Immature natural killer cell (primary cell): ENCODE measurements at places on chromosomes 1 and 21.

GRCh38 chr1:230321741-230322420 is 104.3 kb downstream of the PGBD5 start:
- no peak overlapping the region for H3K4me3 ChIP-seq
- no peak for DNase-seq
- H3K27ac ChIP-seq, result no peak overlapping the region
- peaks cover under 1% of the 10 kb centered on the region for H3K27me3 ChIP-seq
- H3K4me1 ChIP-seq, result no peaks in the 10 kb centered on the region

DNA sequence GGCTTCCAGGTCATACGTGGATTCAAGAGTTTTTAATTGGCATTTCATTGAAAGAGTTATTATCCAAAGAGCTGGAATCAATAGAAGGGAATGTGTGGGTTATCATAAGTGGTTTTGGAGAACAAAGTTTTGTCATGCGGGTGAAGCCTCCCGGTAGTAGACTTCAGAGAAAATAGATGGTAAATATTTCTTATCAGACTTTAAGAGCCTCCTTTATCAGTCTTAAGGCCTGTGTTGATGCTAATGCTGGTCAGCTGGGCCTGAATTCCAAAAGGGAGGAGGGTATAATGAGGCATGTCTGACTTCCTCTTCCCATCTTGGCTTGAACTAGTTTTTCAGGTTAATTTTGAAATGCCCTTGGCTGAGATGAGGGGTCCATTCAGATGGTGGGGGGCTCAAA is 89.7 kb downstream of the ITSN1 start:
- no peaks in the 10 kb centered on the region for H3K27me3 ChIP-seq
- H3K4me3 ChIP-seq, result no peak overlapping the region
- H3K4me1 ChIP-seq, result no peaks in the 10 kb centered on the region

GRCh38 chr1:227730630-227731151 is 4.4 kb downstream of the JMJD4 start:
- peaks cover 40% of the 10 kb centered on the region for H3K4me1 ChIP-seq
- no peak overlapping the region for H3K27ac ChIP-seq
- H3K36me3 ChIP-seq, result no peaks in the 10 kb centered on the region
- no peak for DNase-seq
- H3K4me3 ChIP-seq, result peak overlapping the region; percentile 60
- peaks cover 12% of the 10 kb centered on the region for H3K27me3 ChIP-seq

DNA sequence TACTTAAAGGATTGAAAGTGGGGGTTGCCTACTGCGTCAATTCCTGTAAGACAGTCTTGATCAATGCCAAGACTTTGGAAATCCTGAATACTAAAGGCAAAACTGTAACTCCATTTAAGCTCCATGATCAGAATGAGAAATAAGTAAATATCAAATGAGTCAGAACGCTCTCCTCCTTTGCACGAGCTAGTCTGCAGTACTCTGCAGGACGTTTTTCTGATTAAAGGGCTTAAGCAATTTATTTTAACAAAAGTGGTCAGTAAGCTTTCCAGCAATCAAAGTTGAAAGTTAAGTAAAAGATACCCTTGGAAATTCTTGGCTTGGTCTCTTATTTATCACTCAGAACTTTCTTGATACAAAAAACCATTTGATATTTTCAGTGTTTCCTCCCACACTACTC is 35.7 kb upstream of the ARHGAP29 start:
- H3K27ac ChIP-seq, result no peak overlapping the region
- no peak overlapping the region for H3K4me3 ChIP-seq
- no peaks in the 10 kb centered on the region for H3K4me1 ChIP-seq
- DNase-seq, result no peak

DNA sequence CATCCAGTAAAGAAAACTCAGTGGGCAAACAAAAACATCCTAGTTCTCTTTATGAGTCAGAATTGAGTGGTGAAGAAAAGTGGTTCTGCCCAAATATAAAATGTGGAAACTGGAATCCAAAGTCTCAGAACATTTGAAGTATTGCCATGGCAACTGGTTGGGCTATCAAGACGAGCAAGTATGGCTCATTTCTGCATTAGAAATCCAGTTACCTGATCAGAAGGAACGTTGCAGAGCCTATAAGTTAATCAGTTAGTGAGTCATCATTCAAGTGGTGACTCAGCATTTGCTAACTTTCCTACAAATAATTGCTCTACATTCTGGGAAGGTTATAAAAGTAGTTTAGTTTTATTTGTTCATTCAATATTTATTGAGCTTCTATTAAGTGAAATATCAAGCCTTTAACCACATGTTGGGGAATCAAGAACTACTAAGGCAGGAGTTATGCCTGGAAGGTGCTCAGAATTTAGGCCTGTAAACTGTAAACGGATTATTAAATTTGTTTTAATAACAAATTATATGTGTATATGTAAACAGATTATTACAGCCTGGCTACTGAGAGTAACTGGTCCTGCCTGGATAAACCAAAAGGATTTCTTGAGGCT is 104.3 kb downstream of the PAPPA2 start:
- H3K4me3 ChIP-seq, result no peak overlapping the region
- H3K36me3 ChIP-seq, result no peaks in the 10 kb centered on the region
- no peaks in the 10 kb centered on the region for H3K4me1 ChIP-seq
- peaks cover 5% of the 10 kb centered on the region for H3K27me3 ChIP-seq
- no peak overlapping the region for H3K27ac ChIP-seq

DNA sequence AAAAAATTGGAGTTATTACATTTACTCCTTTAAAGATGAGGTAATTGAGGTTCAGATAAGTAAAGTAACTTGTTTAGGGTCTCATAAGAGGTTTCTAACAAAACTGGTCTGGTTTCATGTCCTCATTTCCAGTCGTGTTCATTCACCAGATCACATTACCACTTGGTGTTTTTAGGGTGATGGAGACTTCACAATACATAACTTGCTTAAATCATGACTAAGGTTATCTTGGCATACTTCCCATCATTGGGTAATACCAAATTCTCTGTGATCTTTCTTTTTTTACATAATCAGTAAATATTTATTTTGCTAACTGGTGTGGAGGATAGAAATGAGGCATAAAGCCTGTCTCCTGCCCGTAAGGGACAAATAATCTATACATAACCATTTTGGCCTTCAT is 31.6 kb upstream of the RPTN start:
- DNase-seq, result no peak
- H3K27ac ChIP-seq, result no peak overlapping the region
- no peaks in the 10 kb centered on the region for H3K27me3 ChIP-seq

DNA sequence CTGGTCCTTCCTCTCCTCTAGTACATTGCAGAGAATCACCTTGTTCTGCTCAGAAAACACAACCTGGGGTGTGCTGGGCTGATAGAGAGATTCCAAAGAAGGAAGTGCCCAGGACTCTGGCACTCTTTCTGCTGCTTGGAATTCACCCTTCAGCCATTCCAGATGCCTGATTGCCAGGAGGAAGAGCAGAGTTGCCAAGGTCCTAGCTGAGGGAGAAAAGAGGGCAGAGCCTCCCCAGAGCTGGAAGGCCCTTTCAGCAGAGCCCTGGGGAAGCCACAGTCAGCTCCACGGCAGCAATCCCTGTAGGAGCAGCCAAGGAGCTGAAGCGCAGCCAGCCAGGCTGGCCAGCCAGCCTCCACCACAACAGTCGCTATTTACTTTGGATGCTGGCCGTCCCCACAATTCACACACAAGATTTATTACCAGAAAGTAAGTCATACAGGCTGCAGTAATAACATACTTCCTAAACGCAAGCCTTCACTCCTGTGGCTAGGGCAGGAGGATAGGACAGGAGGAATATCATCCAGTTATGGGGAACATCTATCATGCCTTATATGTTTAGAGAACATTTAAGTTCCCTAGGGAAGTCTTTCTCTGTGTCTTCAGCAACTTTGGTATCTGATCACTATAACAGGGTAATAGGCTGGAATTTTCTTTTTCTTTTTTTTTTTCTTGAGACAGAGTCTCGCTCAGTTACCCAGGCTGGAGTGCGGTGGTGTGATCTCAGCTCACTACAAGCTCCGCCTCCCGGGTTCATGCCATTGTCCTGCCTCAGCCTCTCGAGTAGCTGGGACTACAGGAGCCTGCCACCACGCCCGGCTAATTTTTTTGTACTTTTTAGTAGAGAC is 36.6 kb upstream of the SLC44A3 start:
- no peak overlapping the region for H3K27ac ChIP-seq
- H3K4me3 ChIP-seq, result no peak overlapping the region
- DNase-seq, result no peak
- no peaks in the 10 kb centered on the region for H3K4me1 ChIP-seq
- peaks cover 7% of the 10 kb centered on the region for H3K27me3 ChIP-seq
- H3K36me3 ChIP-seq, result no peaks in the 10 kb centered on the region

DNA sequence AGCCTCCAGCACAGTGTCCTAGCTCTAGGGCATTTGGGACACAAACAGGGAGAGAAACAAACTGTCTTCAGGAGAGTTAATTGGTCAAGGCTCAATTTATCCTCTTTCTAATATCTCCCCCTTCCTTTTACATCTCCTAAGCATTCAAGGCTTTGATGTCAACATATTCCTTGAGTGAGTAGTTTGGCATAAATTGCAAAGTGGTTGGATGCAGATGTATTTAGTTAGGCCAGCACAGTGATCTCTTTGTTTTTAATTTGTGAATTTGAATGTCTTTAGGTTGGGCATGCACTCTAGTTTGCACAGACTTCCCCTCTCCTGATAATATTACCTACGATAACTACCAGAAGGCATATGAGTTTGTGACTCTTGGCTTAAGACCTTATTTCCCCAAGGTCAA is 12.5 kb upstream of the OLFML2B start:
- H3K27me3 ChIP-seq, result peaks cover 9% of the 10 kb centered on the region
- no peak overlapping the region for H3K4me3 ChIP-seq
- DNase-seq, result no peak
- H3K4me1 ChIP-seq, result no peaks in the 10 kb centered on the region
- H3K27ac ChIP-seq, result no peak overlapping the region

DNA sequence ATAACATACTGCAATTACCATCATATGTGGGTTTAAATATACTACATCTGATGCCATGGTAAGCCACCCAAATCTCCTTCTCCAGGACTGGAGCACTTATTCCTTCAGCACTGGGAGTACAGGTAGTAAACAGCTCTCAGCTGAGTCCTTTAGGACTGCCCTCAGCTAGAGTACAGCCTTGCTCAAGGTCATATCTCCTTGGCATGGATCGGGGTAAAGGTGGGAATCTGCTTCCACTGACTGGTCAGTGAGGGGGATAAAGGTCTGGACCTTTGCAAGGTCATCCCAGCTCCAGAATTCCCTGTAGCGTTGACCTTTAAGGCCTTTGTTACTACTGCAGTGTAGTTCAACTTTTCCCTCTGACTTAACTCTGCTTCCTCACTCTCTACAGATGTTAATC is 38.8 kb downstream of the RPL5 start:
- H3K4me3 ChIP-seq, result no peak overlapping the region
- peaks cover 4% of the 10 kb centered on the region for H3K36me3 ChIP-seq
- peaks cover 4% of the 10 kb centered on the region for H3K4me1 ChIP-seq
- no peaks in the 10 kb centered on the region for H3K27me3 ChIP-seq
- no peak overlapping the region for H3K27ac ChIP-seq
